ENCODE measurements at places on chromosomes 4 and X. TPM values are rescaled to one million over a fixed set of nuclear protein-coding genes. Genes with fewer than 3 reads are reported as not detected.

The FAAH2 gene
- total RNA-seq, result under 0.01 TPM

The PABPC5 gene
- total RNA-seq, result 3.2 TPM

The GPRIN3 gene
- total RNA-seq, result under 0.01 TPM

The TLR6 gene
- total RNA-seq, result 7.4 TPM

The CXXC4 gene
- total RNA-seq, result not detected

The SPATA18 gene
- 41.3 TPM for total RNA-seq

The TMEM255A gene
- total RNA-seq, result under 0.01 TPM

The RHOH gene
- total RNA-seq, result under 0.01 TPM

The TLR1 gene
- 2.4 TPM for total RNA-seq

The TCEAL9 gene
- 96.4 TPM for total RNA-seq

The ATP5ME gene
- 70.4 TPM for total RNA-seq

The GALNTL6 gene
- total RNA-seq, result under 0.01 TPM

The AKAP17A gene
- total RNA-seq, result 18.5 TPM
